ENCODE measurements at places on chromosomes 5 and 9.

GRCh38 chr5:172466062-172466461 lies 11.7 kb upstream of the SH3PXD2B start:
- no peak for DNase-seq

DNA sequence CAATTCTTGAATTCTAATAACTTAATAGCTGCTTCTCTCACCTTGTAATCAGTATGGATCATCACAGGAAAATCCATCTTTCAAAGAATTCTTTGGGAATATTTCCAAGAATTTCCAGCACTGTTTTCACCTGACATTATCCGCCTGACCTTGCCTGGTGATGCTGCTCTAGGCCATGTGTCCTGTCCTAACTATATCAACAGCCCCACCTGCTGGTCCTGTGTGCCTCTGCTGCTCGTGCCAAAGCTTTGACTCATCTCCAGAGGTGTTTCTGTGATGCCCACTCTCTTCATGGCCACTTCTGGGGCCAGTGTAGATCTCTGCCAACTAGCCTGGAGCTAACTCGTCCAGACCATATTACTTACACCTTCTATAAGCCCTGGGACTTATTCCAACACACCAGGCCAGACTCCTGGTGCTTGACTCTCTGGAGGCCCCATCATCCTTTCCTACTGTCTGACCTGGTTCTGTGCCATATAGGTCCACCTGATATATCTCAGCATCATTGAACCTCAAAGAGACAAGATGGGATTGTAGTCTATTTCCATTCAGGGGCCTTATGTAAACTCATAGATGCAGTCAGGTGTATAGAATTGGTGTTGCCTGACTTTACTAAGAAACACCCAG lies 67.5 kb upstream of the CKMT2 start:
- DNase-seq = peak; percentile 50

- DNase-seq = no peak
Observed at GRCh38 chr9:127887792-127888191, 10.3 kb upstream of the AK1 start.

DNA sequence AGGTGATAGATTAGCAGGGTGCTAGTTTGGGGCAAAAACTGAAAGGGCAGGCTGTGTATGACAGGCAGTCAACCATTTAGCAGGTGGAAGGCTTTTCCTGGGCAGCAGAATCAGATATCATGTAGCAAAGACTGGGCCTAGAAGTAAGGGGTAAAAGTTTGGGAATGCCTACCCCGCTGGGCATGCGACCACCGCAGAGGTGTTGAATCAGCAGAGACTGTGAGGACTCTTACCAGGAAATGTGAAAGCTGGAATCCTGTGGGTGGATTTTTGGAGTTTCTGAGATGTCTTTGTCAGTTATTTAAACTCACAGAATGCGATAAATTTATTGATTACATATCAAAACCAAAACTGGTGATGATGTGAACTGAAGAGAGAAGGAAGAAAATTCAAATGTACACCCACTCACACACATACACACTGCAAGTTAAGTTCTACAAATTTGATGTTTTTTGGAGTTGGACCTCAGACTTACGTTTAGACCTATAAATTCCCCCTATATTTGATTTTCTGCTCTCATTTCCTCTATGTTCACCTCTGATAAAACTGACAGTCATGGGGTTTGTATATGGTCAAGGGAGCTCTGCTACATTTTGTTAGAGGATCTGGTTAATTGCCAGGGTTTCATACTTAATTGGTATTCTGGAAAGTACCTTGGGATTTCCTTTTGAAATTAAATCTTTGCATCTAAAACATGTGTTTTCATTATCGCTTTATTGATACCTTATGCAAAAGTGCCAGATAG lies 333.6 kb downstream of the CSNK1G3 start:
- DNase-seq = no peak

DNA sequence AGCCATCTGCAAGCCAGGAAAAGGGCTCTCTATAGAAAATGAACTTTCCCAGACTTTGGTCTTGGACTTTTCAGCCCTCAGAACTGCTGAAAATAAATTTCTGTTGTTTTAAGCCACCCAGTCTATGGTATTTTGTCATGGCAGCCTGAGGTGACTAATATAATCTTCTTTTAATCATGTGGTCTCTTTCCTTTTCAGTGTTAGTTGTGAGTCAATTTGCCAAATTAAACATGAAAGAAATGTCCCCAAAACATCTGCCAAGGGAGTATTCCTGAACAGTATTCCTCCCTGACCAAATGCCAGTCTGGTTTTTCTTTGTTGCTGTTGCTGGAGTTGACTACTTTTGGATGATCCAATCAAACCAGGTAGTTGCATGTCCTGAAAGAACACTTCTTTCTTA lies 4.7 kb upstream of the YTHDC2 start:
- no peak for DNase-seq

- no peak for DNase-seq
Observed at GRCh38 chr5:177023303-177023664, 788 bp downstream of the ZNF346 start.

- no peak for DNase-seq
Observed at GRCh38 chr9:113978725-113979342, 99.3 kb downstream of the AMBP start.

GRCh38 chr5:96807075-96807654 lies 580 bp downstream of the ERAP1 start:
- DNase-seq = peak; percentile 46

- DNase-seq = no peak
Observed at GRCh38 chr5:54390539-54391031, 64.9 kb upstream of the HSPB3 start.

DNA sequence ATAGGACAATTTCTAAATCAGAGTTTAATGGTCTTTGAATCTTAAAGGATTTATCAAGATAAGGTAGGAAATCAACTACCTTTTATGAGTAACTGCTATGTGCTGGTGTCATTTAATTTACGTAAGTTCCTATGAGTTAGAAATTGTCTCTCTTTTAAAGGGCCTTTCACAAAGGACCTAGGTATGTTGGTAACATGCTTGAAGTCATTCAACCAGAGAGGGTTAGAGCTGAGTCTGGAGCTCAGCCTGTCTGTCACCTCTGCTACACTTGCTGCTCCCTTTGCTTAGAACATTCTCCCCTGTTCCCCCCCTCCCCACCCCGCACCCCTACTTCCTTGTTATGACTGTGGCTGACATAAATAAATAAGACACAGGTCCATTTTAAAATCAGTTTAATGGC lies 190.3 kb upstream of the SEMA6A start:
- no peak for DNase-seq

DNA sequence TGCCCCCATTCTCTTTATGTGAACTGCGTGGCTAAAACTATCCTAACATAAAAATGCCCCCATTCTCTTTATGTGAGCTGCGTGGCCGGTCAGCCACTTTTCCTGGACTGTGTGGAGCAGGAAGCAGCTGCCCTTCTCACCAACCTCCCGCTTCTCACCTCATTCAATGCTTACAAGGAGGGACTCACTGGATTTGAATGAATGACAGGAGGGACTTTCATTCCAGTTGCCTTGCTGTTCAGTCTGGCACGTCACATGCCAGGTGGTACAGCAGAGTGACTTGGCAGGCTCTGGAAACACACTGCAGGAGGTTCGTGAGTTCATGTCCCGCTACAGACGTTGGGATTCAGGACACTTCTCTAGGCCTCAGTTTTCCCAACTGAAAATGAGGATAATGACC lies 60.2 kb upstream of the NFIL3 start:
- DNase-seq = no peak

GRCh38 chr5:106399391-106399790 lies 1271.3 kb downstream of the EFNA5 start:
- DNase-seq = no peak

DNA sequence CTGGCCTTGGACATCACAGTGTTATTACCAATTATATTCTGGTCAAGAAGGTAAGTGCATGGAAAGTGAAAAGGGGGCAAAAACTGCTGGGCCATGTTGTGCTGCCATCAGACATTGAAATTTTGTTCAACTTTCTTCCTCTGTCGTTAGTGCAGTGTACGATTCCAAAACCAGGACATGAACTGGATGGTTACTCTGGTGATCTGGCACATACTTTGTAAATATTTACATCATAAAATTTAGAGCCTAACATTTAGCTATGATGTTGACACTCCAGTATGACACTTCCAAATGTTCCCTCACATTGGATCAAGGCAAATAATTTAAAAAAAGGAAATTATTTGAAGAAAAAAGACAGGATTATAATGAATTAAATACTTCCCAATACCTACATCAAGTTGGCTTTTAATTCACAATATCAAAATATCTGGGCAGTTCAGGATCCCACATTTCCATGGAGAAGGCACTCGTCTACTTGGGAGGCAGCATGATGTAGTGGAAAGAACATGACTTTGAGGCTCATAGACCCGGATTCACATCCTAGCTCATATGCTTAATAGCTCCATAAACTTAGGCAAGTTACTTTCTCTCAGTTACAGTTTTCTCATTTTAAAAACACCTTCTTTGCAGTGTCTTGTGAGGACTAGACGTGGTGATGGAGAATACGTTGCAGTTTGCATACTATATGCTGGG lies 342.5 kb upstream of the MPDZ start:
- DNase-seq = no peak

GRCh38 chr5:142547445-142548380 lies 138.2 kb downstream of the FGF1 start:
- no peak for DNase-seq

GRCh38 chr5:159605585-159605984 lies 275.3 kb upstream of the IL12B start:
- DNase-seq = no peak

- DNase-seq = no peak
Observed at GRCh38 chr9:130185490-130186031, 13.4 kb downstream of the NCS1 start.

DNA sequence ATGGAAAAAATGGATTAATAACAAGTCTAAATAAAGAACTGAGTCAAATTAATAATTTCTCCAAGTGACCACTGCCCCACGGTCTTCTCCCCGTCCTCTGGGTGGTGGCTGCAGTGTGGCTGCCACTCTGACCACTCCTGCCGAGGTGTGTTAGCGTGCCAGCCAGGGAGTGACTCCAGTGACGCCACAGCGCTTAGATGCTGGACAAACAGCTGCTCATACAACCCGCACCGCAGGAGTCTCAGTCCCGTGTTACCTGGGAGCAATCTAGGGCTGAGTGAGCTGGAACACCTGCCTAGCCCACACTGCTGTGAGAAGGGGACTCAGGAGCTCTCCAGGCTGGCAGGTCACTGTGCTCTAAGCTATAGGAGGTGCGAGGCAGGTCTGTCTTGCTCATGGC lies 10.2 kb downstream of the MAPK9 start:
- DNase-seq = no peak

DNA sequence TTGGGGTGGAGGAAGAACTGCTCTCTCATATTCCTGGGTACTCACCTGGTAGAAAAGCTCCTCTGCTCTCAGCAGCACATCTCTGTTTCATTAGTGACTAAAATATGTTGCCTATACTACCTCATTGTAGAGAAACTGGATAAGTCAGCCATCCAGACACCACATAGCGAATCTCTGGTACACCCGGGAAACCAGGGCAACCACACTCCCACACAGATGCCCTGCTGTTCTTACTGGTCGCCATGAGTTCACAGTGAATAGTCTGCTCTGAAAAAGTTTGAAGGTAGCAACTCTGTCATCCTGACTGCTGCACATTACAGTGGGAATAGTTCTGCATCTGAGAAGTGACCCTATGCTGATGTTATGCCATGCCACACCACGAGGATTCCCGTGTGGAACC lies 135.0 kb downstream of the ENTREP1 start:
- no peak for DNase-seq

DNA sequence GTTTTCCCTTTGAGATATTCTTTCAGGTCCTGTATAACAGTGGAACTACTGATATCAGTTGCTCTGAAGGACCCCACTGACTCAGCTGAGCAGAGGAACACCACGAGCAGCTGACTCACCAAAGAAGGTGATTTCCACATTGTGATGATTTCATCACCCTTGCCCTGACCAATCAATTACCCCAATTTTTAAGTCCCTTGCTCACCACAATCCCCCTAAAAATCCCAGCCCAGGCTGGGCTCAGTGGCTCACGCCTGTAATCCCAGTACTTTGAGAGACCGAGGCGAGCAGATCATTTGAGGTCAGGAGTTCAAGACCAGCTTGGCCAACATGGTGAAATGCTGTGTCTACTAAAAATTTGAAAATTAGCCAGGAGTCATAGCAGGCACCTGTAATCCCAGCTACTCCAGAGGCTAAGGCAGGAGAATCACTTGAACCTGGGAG lies 125.3 kb upstream of the ABCA1 start:
- DNase-seq = no peak

DNA sequence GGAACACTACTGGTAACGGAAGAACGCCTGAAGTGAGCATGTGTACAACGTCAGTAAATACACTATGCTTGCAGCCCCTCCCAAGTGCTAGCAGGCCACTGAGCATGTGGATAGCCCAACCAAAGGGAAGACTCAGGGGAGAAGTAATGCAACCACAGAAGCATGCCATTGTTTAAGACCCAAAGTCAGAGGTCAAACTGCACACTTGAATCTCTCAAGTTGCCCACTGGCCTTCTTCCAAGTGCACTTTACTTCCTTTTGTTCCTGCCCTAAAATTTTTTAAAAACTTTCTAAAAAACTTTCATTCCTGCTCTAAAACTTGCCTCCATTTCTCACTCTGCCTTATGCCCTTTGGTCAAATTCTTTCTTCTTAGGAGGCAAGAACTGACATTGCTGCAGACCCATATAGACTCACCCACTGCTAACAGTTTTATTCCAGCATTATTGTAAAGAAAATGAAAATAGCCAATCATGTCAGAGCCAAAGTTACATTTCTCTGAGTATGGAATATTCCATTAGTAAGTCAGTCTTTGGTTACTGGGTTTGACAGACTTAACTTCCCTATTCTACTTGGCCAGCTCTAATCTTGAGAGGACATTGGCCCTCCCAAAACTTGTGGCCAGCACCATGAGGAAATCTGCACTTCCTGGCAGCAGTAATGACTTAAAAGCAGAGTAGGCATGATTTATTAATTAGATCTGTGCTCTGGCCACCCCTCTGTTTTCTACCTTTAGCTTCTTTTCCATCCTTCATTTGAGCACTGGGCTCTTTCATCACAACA lies 76.9 kb downstream of the TSSK1B start:
- DNase-seq = no peak

- no peak for DNase-seq
Observed at GRCh38 chr9:135775911-135776310, 73.9 kb downstream of the KCNT1 start.

GRCh38 chr9:109307380-109308240 lies 13.2 kb downstream of the EPB41L4B start:
- DNase-seq = no peak

DNA sequence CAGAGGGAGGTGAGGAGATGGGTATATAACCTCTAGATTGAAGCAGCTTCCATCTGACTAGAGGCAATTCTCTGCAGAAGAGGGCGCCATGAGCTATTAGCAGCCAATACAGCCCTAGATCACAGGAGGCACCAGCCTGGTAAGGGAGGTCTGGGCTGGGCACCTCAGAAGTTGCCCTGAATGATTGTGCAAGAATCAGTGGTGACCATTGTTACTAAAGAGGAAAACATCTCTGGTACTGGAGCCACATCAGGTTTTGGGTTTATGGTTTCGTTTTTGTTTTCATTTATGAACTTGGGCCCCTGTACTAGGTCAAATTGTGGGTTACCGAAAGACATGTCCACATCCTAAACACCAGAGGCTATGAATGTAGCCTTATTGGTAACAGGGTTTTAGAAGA lies 342.0 kb downstream of the MLLT3 start:
- no peak for DNase-seq

- DNase-seq = no peak
Observed at GRCh38 chr9:79004032-79004431, 567.7 kb upstream of the TLE4 start.

Data from left renal cortex interstitium (tissue), 4 donors.